ENCODE measurements at places on chromosomes 2 and 18.

DNA sequence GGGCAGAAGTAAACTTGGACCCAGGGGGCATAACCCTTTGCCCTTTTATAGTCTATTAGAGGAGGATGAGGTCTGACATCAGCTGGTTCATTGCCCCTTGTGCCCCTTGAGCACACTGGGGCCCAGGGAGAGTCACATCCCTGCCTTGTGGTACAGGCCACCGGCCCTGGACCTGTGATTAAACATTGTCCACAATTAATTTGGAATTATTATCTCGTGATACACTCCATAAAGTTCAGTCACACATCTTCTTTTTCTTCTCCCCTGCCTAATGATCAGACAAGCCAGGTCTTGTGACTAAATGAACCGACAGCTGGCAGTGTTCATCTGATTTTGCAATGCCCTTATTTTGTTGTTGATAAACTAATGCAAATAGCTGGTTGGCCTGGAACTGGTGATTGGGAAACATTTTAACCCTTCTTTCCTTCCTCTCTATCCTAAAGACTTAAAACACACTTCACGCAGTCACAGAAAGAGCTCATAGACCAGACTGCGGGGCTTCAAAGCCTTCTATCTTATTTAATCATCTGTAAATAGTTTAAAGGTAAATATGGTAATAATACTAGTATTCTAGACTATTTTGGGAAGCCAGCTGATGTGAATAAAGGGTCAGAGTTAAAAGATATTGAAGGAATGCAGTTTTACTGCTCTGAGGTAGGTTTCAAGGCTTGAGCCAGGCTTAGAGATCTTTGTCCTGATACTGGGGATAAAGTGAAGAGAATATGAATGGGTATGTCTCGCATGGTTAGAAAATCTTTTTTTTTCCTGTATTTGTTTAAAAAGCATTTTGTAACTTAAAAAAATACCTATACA, 13.4 kb downstream of the IL1R1 start:
- DNase-seq: no peak

GRCh38 chr2:150432312-150432625, 55.2 kb downstream of the RND3 start:
- DNase-seq: no peak

GRCh38 chr2:193749485-193749884, 1554.8 kb upstream of the TMEFF2 start:
- no peak for DNase-seq

- DNase-seq: no peak
These were observed 14.8 kb downstream of the LPIN1 start for GRCh38 chr2:11761259-11761658.

- DNase-seq: no peak
These were observed 9.5 kb upstream of the DUSP2 start for GRCh38 chr2:96154506-96155380.

DNA sequence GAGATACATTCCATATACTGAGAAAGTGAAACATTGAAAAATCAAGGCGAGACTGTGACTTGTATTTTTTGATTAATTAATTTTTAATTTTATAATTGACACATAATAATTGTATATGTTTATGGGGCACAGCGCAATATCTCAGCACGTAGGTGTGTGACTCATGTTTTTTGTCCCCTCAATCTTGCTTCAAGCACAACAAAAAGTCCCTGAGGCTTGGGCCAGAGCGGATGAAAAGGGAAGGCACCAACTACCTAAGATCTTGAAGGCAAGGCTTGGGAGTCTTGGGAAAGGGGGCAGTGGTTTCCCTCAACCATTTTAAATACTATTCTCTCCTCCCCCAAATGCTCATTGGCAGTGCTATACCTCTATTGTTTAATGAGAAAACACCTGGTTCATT, 9.9 kb downstream of the SGPP2 start:
- no peak for DNase-seq

DNA sequence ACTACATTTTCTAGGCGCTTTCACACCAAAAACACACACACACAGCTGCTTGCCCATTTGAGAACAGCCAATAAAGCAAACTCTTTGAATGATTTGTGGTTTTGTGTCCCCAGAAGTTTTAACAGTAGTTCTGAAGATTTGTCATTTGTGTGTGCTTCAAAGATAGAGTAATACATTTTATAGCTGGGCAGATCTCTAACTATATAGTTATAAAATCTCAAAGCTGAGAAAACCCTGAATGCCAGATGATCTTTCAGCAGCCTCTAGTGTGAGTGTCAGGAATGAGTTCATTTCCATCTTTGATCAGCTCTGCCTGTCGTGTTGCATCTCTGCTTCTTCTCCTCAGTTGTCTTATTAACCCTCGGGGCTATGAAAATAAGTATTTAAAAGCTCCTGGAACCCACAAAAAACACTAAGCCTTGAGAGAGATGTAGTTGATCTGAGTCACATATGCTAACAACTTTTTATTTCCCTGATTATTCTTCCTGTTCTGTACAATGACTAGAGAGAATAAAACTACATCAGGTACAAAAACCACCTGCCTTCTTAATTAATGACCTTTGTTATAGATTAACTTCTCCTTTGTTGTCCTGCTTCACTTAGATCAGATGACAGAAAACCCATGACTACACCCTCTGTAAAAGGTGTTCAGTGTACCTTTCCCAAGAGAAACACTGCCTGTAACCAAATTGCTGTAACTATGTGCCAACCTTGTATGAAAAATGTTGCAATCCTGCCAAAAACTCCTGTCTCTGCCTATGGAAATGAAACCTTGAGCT, 30.0 kb upstream of the SLC3A1 start:
- no peak for DNase-seq

DNA sequence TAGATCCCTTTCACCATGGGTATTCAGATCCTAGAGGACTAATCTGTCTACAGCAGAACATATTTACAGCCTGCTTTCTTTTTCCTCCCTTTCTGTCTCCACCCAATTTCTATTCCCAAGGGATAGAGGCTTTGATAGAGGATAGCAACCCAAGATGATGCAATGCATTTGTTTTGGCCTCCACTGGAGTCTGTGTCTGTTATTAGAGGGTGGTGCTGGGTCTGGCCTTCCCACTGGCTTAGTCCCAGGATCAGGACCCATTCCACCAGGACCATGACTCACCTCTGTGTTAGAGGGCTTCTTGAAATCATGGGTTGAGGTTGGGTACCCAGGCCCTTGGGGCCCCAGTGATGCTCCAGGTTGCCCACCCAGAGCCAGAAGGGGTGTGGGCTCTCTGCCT, 239.7 kb upstream of the TNP1 start:
- no peak for DNase-seq

GRCh38 chr2:165563468-165564225, 94.1 kb downstream of the CSRNP3 start:
- DNase-seq: no peak

- no peak for DNase-seq
These were observed 480.6 kb upstream of the HS6ST1 start for GRCh38 chr2:128799284-128799552.

- no peak for DNase-seq
These were observed 42.1 kb downstream of the ODC1 start for GRCh38 chr2:10406016-10406415.

GRCh38 chr2:109451671-109452070, 162.1 kb downstream of the SEPTIN10 start:
- DNase-seq: no peak

GRCh38 chr2:104539649-104540048, 314.3 kb upstream of the POU3F3 start:
- no peak for DNase-seq

GRCh38 chr2:100707016-100707947, 112.7 kb upstream of the NPAS2 start:
- no peak for DNase-seq

DNA sequence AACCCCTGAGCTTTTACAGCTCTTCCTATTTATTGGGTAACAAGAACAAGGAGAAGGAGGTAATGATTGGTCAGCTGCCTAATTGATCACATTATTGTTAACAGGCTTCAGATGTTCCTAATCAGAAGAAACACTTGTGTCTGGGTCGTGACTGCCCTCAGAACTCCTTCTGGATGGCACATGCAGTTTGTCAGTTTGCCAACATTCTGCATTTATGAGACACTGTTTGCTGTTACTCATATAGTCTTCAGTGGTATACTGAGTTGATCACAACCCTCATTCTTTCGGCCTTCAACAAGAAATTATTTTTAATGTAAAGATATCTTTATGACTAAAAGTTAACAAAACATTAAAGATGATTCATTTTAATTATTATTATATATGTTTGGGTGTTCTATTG, 95.7 kb upstream of the DOCK10 start:
- DNase-seq: no peak

GRCh38 chr18:55475467-55475866, 112.5 kb downstream of the TCF4 start:
- DNase-seq: no peak

DNA sequence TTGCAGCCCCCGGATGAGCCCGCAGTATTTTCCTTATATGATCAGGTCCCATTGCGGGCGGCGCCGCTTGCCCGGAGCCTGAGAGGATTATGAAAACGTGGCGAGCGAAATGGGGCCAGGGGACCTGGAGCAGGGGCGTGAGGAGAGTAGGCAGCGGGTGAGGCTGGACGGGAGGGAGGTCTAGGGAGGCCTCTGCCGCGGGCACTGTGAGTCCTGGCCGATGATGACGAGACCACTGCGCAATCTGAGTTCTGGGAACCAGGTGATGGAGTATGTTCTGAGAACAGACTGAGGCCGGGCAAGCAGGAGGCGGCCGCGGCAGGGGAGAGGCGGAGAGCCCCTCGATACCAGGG, 790 bp upstream of the ACAA2 start:
- peak; percentile 83 for DNase-seq

DNA sequence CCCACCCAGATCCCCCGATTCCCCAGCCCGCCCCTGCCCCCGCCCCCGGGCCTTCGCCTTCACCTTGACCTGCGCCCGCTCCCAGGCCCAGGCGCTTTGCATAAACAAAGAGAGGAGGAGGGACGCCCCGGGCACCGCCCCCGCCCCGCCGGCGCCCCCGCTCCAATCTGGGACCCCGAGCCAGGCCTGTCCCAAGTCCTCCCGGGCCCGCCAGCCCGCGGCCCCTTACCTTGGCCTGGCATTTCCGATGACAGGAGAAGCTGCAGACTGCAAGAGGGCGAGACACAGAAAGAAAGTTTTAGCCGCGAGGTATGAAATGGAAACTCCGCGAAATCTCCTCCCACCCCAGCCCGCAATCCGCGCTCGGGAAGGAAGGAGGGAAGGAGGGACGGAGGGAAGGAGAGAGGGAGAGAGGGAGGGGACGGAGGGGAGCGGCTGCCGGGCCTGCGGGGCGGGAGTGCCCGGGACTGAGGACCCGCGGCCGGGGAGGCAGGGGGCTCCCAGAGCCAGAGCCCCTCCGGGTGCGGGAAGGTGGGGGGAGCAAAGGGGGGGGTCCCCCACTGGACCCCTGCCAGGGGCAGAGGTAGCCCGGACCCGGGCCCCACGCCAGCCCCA, 24.2 kb downstream of the TNS1 start:
- no peak for DNase-seq

DNA sequence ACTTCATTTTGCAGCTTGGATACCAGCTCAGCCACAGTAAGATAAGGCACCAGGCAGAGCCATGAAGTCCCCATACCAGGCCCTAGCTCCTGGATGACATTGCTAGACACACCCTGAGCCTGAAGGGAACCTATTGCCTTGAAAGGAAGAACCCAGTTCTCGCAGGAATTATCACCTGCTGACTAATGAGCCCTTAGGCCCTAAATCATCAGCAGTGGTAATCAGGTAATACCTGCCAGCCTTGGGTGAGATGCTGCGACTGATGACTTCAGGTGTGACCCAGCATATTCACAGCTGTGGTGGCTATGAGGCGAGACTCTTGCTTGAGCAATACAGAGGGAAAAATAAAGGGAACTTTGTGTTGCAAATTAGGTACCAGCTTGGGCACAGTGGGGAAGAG, 24.9 kb downstream of the CLK1 start:
- no peak for DNase-seq

DNA sequence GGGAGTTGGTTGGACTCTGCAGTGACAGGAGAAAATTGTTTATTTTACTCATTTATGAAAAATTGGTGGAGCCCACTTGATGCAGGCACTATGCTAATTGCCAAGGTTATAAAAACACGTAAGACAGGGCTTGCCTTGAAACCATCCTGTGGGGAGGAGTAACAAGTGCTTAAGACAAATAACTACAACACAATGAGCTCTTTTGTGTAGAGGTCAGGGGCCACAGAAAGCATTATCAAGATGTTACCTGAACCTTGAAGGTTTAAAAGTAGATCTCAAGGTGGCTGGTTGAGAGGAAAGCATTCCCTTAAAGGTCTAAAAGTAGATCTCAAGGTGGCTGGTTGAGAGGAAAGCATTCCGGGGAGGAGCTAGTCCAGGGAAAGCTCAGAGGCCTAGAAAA, 381.8 kb upstream of the POU3F3 start:
- no peak for DNase-seq

GRCh38 chr2:72980535-72981217, 63.4 kb downstream of the EMX1 start:
- DNase-seq: no peak

DNA sequence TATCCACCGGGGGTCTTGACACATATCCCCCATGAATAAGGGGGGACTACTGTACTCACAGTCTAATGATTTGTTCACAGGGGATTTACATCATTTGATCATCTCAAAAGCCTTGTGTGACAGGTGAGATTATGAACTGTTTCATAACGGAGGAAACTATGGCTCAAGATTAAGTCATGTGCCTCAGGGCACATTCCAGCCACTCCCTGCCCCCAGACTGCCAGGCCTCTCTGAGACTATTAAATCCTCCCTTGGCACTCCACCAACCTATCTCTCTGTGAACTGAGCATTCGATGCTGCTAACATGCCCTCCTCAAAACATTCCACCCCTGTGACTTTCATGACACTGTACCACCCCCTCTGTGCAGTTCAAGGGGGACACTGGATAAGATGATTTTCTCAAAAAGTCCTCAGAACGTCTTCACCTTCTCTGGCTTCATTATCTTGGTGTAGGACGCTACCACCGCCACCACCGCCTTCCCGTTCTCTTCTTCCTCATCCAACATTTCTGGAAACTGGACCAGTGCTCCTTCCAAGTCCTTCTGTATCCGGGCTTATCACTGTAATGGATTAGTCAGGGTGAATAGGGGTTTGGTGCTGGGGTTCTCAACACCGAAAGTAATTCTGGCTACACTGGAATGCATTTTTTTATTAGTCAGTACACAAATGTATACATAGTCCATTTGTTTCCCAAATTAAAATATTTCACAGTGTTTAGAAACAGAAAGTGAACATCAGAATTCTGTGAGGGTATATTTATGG, 169.6 kb downstream of the KCNS3 start:
- no peak for DNase-seq

GRCh38 chr2:239835056-239835455, 190.1 kb downstream of the NDUFA10 start:
- DNase-seq: no peak

- no peak for DNase-seq
These were observed 22.6 kb downstream of the CFAP65 start for GRCh38 chr2:219018726-219019125.

GRCh38 chr2:26585966-26586365, 55.2 kb downstream of the CIB4 start:
- DNase-seq: no peak

- DNase-seq: no peak
These were observed 189.3 kb upstream of the GALNT5 start for GRCh38 chr2:157068237-157068636.

DNA sequence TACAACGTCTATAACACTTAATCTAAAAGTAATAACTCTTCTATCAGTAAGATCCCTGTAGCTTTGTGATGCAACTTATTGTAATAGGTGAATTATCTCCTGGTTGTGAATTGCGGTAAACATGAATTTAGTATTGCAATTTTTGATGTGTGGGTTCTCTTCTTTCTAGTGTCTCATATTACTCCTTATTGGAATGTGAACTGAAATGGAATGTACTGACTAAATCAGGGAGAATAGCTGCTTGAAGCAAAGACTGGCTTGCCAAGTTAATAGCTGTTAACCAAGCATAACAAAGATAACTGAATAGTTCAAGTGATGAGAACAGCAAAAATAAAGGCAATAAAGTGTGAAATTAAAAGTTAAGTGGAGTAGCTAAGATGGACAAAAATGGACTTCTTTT, 60.5 kb upstream of the TFPI start:
- DNase-seq: no peak
